ENCODE measurements at places on chromosomes 3 and 15.

DNA sequence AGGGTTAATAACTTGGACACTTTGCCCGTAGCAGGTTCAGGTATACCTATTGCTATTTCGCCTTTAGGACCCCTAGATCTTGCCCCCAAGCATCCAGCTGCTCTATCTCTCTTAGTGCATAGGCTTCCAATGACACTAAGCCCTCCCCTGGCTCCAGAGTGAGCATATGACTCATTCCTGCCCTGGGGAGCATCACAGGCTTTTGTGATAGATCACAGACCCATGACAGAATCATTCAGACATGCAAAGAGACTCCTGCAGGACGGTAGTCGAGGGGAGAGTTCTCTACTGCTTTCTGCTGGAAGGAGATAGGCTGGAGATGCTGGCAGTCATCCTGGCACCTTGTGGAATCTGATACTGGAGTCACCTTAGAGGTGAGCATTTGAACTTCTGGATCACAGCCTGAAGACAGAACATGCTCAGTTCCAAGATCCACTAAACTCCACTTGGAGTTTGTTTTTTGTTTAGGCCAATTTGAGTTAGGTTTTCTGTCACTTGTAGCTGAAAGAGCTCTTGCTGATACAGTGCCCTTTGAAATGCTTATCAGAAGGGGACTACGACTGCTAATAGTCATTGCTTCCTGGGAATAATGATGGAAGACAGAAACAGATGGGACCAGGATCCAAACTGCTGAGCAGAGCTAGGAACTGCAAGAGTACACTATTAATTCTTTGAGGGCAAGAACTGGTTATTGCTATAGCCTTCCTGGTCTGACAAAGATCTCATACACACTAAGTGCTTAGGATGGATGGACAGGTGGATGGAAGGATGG, 11.0 kb downstream of the LYSMD2 start:
- DNase-seq = no peak

GRCh38 chr3:146505516-146505915, 36.2 kb upstream of the PLSCR2 start:
- DNase-seq = no peak

GRCh38 chr15:31261266-31262142, 65.1 kb upstream of the KLF13 start:
- no peak for DNase-seq

- peak; percentile 77 for DNase-seq
These were observed 78.2 kb downstream of the LINGO1 start for GRCh38 chr15:77554306-77555080.

DNA sequence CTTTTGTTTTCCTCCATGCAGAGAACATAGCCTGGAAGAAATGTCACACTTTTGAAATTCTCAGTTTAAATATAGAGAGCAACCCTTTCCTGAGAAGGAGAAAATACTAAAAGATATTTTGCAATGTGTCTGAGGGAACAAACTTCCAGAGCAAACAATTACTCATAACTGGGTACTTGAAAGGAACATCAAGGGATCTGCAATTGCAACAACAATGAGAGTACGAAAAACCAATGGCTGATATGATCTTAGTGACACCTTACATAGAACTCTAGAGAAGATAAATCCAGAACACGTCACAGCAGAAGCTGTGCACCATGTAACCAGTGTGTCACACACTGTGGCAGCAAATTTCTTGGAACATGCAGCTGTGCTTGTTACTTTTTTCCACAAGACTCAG, 14.6 kb upstream of the ARPP21 start:
- no peak for DNase-seq

DNA sequence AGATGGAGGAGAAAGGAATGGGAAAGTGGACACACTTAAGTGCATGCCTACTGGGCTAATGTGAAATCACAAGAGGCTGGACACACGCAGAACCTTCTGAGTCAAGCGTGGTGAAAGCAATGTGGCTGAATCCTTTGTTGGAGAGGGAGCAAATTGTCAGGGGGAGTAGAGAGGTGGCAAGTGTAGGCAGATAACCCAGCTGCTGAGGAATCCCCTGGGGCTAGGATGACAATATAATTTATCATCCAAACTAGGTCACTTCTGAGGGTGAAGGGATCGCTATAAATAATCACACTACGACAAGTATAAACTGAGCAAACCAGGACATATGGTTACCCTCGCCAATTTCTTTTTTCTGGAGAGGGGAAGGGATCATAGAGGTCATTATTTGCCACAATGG, 28.7 kb downstream of the TAMM41 start:
- DNase-seq = no peak

DNA sequence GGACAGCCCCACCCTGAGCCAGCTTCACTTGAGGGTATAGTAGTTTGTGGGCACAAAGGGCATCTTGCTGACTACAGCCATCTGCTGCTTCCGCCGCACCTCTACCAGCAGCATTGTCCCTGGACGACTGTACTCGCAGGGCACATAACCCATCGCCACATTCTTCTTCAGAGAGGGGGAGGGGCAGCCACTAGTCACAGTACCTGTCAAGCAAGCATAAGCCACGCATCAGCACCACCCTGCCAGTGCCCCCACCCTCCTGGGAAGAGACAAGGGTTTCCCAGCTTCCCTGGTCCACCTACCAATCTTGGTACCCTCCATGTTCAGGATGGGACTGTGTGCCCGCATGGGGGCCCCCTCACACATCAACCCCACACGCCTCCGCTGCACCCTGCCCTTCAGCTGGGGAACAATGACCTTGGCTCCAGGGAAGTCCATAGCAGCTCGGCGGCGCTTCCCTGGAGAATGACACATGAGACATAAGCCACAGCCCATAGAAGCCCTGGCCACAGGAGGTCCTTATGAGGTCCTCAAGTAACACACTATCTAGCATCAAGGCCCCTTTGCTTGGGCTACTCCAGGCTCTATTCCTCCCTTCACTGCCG, 4.7 kb downstream of the AMT start:
- DNase-seq = no peak

GRCh38 chr3:120144267-120144666, 50.0 kb upstream of the GSK3B start:
- no peak for DNase-seq

DNA sequence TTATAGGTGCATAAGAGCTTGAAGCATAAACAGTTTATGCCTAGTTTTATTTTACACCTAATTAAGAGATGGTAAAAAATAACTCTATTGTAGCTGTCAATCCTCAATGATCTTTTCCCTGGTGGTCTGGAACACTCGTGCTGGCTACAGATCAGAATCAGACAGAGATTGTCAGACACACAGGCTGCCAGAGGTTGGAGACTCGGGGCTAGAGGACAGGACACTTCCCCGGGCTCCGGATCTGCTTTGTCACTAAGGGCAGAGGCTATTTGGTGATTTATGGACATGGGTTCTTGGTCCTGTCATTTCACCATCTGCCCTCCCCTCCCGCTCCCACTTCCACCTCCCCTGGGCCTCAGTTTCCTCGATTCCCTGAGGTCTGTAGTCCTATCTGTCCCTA, 16.5 kb upstream of the FAM174B start:
- no peak for DNase-seq

DNA sequence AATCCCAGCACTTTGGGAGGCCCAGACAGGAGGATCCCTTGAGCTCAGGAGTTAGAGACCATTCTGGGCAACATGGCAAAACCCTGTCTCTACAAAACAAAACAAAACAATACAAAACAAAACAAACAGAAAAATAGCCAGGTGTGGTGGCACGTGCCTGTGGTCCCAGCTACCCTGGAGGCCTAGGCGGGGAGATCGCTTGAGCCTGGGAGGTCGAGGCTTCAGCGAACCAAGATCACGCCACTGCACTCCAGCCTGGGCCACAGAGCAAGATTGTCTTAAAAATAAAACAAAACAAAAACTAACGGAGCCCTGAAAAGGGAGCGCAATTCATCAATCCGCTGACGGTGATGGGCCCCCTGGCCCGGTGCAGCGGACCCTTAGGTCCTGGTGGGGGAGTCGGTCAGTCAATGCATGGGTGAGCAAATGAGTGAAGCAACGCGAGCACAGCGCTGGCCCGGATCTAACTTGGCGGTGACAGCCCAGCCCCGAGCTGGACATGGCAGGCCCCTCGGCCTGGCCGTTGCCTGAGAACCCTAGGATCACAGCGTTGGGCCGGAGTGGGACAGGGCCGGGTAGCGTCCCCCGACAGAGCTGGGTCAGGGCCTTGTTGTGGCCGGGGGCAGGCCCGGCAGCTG, 52.4 kb upstream of the BLM start:
- DNase-seq = no peak

- peak; percentile 73 for DNase-seq
These were observed 29.6 kb downstream of the PSMD6 start for GRCh38 chr3:63993653-63994079.

GRCh38 chr3:38648024-38648658, 1.3 kb downstream of the SCN5A start:
- no peak for DNase-seq

DNA sequence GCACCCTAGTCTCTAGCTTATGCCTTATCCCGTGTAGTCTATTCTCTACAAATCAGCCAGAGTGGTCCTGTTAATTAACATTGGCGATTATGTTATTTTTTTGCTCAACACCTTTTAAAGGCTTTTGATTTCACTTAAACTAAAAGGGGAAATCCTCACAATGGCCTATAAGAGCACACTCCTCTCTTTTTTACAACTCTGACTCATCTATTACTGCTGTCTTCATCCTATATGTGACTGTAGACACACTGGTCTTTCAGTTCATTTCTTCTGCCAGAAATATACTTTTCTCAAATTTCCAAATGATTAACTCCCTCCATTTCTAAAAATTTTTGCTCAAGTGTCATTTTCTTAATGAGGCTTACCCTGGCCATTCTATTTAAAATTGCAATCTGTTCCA, 143.4 kb downstream of the NSUN3 start:
- DNase-seq = no peak
